ENCODE measurements at places on chromosomes 7 and 10.

DNA sequence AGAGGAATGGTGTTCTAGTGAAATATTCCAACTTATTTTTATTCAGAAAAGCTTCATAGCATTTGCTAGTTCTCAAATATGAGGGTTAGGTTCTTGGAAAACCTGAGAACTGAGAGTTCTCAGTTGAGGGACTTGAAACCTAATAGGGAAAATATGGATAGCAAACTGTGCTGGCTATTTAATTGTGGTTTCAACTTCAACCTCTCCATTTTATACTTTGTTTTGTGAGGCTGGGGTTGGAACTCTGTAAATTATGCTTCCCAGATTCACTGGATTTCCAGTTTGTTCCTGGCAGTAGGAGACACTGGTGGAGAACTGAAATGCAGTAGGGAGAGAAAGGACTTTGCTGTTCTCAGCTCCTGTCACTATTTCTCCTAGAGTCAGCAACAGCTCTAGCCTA, 52.7 kb downstream of the CDK14 start:
- no peak for DNase-seq

DNA sequence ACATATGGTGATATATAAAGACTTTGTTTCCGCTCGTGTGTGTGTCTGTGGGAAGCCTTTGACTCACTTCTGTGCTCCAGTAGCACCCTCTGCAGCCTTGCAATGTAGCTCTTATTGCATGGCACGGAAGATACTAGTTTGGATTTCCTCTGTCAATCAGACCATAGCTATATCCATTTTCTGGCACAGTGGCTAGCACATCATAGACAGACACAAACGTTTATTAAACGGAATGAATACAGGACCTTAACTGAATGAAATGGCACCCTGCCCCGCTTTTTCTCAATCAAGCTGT, 124.0 kb upstream of the PTPN20 start:
- DNase-seq = peak; percentile 50

DNA sequence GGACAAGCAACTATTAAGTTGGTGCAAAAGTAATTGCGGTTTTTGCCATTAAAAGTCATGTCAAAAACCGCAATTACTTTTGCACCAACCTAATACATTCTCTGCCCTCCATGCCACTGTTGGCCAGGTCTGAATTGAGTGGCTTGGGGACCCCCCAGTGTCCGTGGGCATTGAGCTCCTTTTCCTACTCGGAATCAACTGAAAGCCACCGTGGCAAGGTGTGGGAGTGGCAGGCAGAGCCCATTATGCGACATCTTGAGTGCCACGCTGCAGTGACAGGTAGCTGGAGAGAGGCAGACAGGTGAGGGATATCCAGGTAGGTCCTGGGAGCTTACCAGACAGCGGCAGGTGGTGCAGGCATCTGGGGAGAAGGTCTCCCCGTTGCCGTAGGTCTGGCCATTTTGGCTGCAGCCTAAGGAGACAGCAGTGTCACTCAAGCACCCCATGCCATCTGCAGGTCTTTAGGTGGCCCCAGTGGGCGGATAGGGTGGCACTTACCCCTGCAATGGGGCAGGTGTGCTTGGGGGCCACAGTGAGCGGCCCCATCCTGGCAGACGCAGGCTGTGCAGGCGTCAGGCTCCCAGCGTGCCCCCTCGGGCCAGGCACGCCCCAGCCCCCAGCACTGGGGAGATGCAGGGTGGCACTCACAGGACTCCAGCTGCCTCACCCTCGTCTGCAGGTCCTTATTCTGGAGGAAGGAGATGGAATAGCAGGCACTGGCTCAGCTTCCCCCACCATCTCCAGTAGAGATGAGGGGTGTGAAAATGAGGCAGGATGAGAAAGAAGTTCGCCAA, 3.5 kb downstream of the KCP start:
- DNase-seq = no peak

- DNase-seq = no peak
Measured at GRCh38 chr10:88466786-88467185, 116.3 kb downstream of the RNLS start.

GRCh38 chr7:26625286-26625685, 239.1 kb downstream of the SKAP2 start:
- no peak for DNase-seq

GRCh38 chr7:84231157-84231556, 36.6 kb upstream of the SEMA3A start:
- DNase-seq = no peak

DNA sequence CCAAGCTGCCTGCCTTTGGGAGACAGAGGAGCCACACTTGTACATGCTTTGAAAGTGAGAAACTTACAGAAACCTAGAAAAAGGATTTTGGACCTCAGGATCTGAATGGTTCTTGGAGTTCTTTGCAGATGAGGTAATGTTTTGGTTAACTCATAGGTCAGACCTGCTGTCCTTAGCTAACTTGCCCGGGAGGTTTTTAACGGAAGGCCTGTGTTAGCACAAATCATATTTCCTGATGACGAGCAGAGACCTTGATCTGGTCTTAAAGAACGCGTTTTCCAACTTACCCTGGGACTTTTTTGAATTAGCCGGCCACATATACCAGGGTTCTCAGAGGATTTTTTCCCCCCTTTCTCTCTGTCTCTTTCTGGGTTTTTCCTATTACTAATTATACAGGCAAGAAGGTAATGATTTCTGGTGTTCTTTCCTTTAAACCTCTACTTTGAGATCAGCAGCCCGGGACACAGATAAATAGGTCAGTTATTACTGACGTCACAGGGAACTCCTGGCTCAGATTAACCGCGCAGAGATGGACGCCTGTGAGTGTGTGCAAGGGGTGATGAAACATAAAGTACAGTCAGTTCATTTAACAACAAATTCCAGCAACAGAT, 101.7 kb upstream of the KLF6 start:
- peak; percentile 94 for DNase-seq

GRCh38 chr10:69438536-69439349, 12.5 kb upstream of the TSPAN15 start:
- no peak for DNase-seq

- no peak for DNase-seq
Measured at GRCh38 chr10:95496246-95496911, 64.8 kb downstream of the SORBS1 start.

GRCh38 chr10:112842832-112843360, 107.2 kb upstream of the TCF7L2 start:
- DNase-seq = peak; percentile 16

DNA sequence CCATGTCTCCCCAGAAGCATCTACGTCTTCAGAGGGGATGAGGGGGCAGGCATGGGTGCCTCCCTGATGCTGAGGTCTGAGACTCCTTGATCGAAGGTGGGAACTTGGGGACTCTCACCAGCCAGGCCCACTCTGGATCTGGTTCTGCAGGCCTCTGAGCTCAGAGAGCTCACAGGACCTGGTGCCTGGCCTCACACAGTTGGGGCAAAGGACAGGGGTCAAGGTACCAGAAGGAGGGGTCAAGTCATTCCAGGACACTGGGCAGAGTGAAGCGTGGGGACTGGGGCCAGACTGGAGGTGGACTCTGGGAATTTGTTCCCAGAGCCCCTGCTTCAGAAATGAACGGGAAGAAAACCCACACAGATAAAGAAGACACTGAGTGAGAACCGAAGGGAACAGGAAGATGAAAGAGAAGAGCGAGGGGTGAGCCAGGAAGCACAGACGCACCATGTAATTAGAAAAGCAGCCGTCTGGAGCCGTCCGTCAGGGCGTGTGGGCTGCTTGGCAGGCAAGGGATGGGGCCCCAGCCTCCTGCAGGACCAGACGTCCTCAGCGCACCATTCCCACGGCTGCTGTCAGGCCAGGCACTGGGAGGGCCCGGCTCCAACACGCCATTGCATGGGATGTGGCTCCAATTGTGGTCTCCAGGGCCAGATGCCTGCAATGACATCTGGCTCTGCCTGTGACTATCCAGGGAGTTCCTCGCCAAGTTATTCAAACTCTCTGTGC, 47.7 kb downstream of the ZCCHC24 start:
- DNase-seq = peak; percentile 62

DNA sequence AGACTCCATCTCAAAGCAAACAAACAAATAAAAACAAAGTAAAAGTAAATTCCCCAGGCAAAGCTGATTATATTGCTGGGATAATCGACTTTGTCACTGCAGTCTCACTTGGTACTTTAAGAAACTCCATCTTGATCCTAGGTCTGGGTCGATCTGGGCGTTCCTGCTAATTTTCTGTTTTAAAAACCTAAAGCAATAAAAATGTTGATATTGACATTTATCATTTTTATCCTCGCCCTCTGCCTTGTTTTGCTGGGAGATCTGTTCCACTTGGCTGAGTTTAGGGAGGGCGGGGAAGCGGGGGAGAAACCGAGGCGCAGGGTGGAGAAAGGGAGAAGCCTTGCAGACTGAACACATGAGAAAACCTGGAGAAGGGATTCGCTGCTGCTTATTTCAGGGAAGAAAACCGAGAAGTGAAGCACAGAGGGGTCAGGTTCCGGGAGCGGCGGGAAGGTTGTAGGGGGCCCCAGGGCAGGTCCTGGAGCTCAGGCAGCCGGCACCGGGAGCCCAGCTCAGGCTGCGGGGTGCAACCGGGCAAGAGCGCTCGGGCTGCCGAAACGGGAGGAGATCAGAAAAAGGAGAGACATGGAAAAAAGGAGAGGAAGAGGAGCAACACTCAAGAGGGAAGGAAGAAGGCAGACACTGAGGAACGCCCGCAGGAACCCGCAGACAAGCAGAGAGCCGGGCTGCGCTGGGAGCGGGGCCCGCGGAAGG, 27.3 kb upstream of the KMT2C start:
- peak; percentile 74 for DNase-seq

- DNase-seq = no peak
Measured at GRCh38 chr7:36360244-36360643, 29.4 kb upstream of the ANLN start.

DNA sequence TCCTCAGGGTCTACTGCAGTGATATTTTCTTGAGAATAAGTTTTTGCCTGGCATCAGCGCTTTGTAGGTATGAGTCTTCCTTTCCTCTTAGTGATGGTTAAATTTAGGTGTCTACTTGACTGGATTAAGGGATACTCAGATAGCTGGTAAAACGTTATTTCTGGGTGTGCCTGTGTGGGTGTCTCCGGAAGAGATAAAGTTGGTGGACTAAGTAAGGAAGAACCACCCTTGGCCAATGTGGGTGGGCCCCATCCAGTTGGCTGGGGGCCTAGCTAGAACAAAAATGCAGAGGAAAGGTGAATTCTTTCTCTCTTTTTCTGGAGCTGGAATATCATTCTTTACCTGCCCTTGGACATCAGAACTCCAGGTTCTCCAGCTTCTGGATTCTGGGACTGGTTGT, 138.8 kb downstream of the ADCYAP1R1 start:
- DNase-seq = no peak

GRCh38 chr7:148173369-148173768, 417.2 kb upstream of the C7orf33 start:
- DNase-seq = no peak

- DNase-seq = no peak
Measured at GRCh38 chr10:7015457-7015856, 395.4 kb downstream of the SFMBT2 start.

- no peak for DNase-seq
Measured at GRCh38 chr7:156460858-156461627, 179.5 kb upstream of the RNF32 start.

GRCh38 chr7:80929619-80930018, 10.8 kb upstream of the SEMA3C start:
- DNase-seq = no peak

- no peak for DNase-seq
Measured at GRCh38 chr7:152479595-152479994, 43.8 kb upstream of the KMT2C start.

GRCh38 chr10:109823196-109823595, 100.1 kb downstream of the XPNPEP1 start:
- no peak for DNase-seq

GRCh38 chr10:101080933-101081931, 19.4 kb downstream of the KAZALD1 start:
- DNase-seq = peak; percentile 40

GRCh38 chr7:2019711-2020511, 212.8 kb downstream of the MAD1L1 start:
- DNase-seq = peak; percentile 87

GRCh38 chr10:91495402-91495801, 85.3 kb downstream of the HECTD2 start:
- no peak for DNase-seq

- DNase-seq = no peak
Measured at GRCh38 chr10:10630281-10630680, 387.4 kb upstream of the CELF2 start.

DNA sequence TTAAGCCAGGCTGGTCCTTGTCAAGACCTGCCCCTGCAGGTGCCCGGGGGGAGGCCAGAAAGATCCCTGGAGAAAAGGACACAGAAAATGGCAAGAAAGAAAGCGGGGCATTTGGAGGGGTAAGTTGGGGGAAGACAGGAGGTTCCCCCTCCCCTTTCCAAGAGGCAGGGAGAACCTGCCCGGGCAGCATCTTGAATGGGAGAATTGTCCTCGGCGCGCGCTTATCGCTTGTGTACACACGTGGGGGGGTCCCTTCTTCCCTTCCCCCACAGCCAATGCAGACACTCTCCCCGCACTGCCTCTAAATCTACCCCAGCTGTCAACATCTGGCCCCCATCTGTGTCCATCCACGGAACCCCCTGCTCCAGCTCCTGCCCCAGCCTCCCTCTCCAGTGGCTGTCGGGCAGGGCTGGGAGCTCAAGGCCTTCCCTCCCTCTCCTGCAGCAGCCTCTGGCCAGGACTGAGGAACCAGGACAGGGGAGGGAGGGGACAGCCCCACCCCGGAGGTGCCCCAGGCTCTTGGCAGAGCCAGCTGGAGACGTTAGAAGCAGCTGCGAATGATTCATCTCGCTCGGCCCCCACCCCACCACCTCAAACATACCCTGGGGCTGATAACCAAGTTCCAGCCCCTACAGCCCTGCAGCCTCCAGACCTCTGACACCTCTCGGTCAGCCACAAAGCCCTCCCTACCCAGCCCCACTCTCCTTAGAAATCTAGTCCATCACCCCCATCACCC, 25.3 kb downstream of the EPHB4 start:
- DNase-seq = peak; percentile 73

DNA sequence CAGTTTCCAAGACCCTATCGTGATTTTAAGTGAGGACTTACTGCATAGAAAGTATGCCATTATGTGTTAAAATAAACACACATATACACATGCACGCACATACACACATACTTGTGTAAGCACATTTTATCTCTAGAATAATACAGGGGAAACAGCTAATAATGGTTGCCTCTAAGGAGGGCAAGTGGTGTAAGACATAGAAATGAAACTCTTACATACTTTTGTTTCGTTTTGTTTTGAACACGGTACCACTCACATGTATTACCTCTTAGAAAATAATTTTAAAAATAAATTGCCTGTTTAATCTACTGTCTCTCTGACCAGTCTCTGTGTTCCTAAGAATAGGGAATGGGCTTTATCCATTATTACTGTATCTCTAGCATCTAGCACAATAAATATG, 49.2 kb downstream of the HERPUD2 start:
- no peak for DNase-seq

GRCh38 chr7:16409777-16410176, 11.6 kb downstream of the CRPPA start:
- no peak for DNase-seq

Data from fibroblast of pulmonary artery (primary cell).